T-helper 9 cell (primary cell): ENCODE measurements at places on chromosomes 5 and 9.

DNA sequence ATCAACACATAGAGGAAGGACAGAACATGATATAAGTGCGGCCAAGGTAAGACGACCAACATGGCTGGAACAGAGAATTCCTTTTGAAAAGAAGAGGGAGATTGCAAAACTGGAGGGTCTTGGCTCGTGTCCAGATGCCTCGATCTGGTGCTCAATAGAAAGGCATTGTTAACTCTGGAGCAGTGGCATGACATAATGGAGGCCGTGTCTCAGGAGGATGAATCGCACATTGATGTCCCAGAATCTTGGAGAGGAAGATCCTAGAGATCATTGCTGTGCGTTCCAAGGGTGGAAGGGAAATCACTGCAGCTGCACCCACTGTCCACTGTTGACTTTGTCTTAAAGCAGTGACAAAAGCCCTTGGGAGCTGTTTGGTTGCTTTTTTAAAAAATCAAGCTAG lies 30.9 kb downstream of the GRAMD2B start:
- DNase-seq, result no peak

DNA sequence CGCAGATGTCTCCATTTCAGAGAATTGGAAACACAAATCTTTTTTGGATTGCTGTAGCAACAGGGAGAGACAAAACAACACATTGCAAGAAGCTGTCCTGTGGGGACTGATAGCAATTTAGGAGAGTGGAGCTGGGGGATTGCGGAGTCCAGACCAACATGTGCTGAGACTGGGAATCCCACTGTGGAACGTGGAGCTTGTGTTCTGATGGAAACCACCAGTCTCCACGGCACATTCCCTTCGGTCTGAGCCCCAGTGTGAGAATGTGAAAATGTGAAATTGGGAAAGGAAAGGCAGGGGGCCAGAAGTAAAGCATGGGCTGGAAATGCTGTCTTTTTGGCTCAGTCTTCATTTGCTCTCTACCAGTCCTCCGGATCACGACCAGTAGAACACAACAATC lies 348.8 kb upstream of the TNC start:
- DNase-seq, result no peak

DNA sequence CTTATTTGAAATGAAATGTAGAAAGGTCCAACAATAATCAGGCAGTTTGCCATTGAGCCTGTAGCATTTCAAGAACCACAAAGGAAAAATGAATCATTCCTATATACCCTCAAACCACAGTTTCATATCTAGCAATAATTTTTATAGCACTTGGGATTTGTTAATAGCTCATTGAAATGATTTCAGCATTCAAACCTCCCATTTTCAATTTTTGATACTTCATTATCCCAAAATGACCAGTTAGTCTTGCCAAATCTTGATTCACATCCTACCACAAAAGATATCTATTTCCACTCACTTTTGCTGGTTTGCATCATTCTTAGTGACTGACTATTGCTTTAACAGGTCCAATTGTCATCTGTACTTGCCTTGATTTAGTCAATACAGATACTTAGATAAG lies 790.1 kb downstream of the TLE1 start:
- no peak for DNase-seq

DNA sequence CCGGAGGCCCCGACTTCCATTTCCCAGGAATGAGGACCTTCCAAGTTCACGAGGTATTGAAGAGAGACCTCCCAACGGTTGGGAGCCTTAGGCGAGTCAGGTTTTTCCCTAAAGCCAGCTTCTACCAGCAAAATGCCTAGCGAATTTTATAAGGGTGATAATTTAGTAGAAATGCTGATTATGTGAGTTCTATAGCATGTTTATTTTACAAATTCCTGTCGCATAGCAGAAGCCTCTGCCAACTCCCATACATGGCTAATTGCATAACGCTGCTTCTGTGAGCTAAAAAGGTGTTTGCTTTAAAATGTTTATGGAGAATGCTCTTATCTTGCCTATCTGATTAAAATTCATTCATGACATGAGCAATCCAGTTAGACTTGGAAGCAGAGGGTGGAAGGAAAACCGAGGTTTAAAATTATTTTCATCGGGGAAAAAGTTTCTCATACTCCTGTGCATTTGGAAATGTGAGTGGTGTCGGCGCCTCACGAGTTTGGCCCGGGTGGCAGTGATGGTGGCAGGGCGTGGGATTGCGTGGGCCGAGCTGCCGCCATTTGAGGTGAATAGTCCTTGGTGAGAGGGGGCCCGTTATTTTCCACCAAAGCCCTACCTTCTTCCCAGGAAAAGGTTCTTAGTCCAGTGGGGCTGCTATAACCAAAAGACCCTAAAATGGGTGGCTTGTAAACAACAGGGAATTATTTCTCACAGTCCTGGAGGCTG lies 104.4 kb upstream of the FCN2 start:
- no peak for DNase-seq

GRCh38 chr9:35795695-35796094 lies 4.3 kb downstream of the NPR2 start:
- DNase-seq, result no peak

DNA sequence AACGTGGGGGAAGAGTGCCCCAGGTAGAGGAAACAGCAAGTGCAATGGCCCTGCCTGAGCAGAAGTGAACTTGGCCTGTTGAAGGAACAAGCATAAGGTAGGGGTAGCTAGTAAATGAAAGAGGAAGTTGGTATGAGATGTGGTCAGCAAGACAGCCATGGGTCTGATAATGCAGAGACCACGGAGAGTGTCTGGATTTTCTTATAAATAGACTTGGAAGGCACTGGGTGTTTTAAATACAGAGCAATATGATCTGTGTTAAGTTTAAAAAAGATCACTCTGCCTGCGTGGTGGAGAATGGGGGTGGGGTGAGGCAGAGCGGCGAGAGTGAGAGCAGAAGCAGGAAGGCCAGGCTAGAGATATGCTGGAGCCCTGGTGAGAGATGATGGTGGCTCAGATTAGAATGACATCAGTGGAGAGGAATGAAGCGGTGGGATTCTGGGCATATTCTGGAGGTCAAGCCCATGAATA lies 4.2 kb downstream of the ADAM19 start:
- no peak for DNase-seq

DNA sequence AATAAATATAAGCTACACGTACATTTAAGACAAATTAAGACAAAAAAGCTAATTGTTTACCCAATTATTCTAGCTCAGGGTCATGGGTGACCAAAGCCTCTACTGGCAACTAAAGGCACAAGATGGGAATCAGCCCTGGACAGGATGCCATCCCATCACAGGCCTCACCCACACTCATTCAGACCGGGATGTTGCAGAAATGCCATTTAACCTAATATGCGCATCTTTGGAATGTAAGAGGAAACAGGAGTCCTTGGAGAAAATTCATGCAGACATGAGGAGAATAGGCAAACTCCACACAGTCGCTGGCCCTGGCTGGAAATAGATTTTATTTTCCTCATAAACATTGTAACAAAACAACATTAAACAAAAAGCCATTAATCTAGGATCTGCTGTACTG lies 2003.8 kb upstream of the CDH9 start:
- no peak for DNase-seq

- no peak for DNase-seq
These were observed 1063.3 kb upstream of the WWC1 start for GRCh38 chr5:167228134-167228533.

DNA sequence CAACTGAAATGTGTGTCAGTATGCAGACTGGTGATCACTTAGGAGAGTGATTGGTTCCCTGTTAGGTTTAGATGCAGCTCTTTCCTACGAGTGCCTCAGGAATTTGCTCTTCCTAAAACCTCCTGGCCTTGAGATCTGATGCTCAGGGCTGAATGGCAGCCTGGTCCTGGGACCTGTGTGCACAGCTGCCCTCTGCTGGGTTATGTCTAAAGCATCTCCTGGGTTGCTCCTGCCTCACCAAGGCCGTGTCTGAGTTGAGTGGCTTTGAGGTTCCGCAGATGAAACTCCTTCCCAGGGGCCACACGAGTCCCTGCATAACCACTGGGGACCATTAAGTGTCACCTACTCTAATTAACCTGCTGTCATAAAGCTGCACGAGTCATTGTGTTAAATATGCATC lies 59.5 kb downstream of the MVB12B start:
- no peak for DNase-seq

DNA sequence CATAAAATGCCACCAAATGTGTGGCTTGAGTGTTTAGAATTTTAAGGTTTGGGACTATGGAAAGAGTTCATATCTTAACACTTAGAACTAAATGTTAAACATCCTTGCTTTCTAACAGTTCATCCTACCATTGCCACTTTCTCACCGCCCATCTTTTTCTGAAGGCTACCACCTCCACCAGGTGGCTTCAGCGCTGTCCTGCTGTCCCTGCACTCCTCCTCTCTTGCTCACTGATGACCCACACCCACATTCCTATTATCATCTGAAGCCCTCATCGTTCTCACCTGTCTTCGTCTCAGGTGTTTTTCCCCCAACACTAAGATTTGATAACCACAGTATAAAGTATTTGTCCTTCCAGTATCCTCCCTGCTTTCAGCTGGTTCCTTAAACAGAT lies 7.4 kb downstream of the MEGF10 start:
- no peak for DNase-seq

DNA sequence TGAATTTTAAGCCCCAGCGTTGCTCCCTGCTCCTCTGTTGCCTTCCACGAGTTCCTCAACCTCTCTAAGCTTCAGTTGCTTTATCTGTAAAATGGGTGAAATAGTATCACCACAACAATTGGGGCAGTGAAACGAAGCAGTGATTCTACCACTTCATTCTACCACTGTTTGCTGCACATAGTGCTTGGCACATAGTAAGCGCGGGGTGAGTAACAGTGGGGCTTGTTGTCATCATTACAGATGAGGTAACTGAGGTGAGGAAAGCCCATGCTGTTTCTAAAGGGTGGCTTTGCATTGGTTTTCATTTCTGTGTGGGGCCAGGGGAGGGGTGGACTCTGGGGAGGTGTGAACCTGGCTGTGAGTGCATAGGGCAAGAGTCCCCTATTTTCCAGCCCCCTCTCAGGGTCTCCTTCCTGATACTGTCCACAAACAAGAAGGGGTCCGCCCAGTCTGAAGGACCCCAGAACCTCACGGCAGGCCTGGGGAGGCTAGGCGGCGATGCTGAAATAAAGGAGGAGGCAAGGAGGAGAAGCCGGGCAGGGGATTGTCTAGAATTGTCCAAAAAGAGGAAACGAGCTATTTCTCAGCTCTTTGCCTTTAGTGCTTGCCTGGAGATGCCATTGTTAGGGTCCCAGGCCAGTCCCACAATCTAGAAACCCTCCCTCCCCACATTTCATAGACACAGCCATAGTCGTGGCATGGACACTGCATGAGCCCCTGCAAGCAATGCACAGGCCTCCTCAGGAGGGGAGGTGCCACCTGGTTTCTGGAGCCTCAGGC lies 65.6 kb downstream of the IL6ST start:
- DNase-seq, result no peak

- no peak for DNase-seq
These were observed 18.3 kb downstream of the PTGES2 start for GRCh38 chr9:128109050-128109709.

GRCh38 chr5:68176802-68177479 lies 38.6 kb upstream of the PIK3R1 start:
- no peak for DNase-seq

GRCh38 chr5:72159501-72159911 lies 52.2 kb downstream of the MAP1B start:
- no peak for DNase-seq

DNA sequence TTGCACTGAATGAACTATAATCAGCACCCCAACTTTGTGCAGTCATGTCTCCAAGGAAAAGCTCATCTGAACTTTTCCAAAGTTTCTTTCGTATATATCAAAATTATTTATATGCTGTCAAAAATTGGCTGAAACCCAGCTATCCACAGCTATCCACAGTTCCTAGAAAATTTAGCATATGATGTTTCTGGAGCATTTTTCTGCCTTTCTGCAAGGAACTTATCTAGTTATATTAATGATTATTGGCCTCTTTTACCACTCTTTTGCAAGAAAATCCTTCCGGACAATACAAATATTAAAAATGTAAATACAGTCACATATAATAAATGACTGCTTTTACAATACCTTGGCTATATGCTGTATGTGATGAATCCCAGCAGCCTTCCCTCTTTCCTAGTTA lies 270.2 kb downstream of the TMEM167A start:
- no peak for DNase-seq

DNA sequence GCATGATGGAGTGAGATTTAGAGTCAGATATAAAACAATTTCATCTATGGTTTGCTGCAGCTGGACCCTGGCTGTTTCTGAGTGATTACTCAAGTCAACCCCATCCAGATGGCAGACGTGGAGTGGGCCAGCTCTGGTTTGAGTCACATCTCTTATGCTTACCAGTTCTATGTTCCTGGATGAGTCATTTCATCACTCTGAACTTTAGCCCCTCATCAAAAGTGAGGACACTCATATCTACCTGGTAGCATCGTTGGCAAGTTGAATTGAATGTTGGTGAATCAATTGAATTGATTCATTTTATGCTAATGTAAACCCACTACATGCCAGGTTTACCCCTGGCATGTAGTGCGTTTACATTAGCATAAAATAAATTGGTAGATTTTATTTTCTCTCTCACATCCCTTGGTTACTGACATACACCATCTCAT lies 176.4 kb downstream of the FGF18 start:
- no peak for DNase-seq

- no peak for DNase-seq
These were observed 28.0 kb upstream of the GRAMD2B start for GRCh38 chr5:126395198-126395597.

DNA sequence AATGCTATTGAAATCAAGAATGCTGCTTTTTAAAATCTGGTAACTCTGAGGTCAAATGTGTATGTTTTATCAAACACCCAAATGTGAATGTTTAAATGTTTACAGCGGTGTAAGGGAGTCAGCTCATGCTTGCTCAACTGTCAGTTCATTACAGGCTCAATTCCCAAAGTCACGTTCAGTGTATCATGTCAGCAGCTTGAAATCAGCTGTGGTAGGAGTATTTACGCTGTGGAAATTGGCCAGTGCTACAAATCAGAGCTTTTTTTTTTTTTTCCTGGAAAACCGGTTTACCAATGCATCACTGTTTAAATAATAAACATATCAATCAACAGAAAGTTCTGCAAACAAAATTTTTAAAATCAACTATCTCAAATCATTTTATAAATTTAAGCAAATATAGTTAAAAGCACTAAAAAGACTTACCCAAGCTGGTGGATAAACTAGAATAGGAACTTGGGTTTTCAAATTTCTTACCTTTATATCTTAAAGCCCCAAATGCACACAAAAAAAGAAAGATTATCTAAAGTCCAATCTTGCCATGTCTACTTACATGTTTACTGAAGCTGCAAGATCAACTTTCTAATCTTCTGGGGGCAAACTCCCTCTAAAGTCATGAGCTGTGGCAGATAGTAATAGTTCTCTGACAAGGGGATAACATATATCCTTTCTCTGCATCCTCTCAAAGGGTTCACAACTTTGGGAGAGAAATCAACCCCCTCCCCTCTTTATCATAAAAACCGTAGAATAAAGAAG lies 57.6 kb upstream of the GRAMD2B start:
- DNase-seq, result no peak

- DNase-seq, result no peak
These were observed 13.0 kb upstream of the ABLIM3 start for GRCh38 chr5:149128023-149128875.

DNA sequence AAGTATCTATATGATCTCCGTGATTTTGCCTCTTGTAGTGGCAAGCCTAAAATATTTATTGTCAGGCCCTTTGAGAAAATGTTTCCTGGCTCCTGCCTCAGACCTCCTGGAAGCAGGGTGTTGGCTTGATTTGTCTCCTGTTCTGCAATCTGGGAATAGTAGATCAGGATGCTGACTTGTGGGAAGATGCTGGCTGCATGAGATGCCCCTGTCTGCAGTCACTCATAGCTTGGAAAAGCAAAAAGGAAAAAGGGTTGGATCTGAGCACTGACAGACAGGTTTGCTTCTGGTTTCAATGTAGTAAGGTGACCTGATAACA lies 16.7 kb downstream of the TJP2 start:
- DNase-seq, result no peak

- DNase-seq, result no peak
These were observed 53.2 kb upstream of the NCS1 start for GRCh38 chr9:130118841-130119518.
